ENCODE measurements at places on chromosomes 7 and 10. TPM values are rescaled to one million over a fixed set of nuclear protein-coding genes. Genes with fewer than 3 reads are reported as not detected.
A peak's percentile ranks its signal among the peaks of the same experiment; 100 is the strongest.

- peak; percentile 94 for DNase-seq
Measured at GRCh38 chr10:79299397-79300241, 47.6 kb upstream of the PPIF start.

DNA sequence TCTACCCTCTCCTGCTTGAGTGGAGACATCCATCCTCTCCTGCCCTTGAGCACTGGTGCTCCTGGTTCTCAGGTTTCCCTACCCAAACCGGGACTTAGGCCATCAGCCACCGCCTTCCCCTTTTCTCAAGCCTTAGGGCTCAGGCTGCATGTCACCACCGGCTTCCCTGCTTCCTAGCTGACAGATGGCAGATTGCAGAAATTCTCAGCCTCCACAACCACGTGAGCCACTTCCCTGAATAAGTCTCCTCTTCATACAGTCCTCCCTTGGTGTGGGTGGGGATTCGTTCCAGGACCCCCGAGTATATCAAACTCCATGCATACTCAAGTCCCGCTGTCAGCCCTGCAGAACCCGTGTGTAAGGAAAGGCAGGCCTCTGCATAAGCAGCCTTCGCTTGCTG is 203.5 kb upstream of the ZNF32 start:
- DNase-seq, result peak; percentile 18

GRCh38 chr10:129440247-129440646 is 26.8 kb upstream of the MGMT start:
- no peak for DNase-seq

TMEM178B gene
- 1.6 TPM for total RNA-seq

DNA sequence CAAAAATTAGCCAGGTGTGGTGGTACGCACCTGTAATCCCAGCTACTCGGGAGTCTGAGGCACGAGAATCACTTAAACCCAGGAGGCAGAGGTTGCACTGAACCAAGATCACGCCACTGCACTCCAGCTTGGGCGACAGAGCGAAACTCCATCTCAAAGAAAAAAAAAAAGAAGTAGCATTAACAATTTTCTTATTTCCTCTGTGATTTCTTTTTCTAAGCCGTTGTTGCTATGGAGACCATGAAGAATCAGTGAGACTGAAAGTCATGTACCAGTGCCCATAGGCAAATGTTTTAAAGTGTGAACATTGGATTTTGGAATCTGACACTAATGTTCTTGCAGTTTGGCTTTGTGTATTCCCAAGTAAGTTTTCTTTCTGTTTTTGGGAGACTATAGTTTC is 18.4 kb upstream of the MAP3K8 start:
- no peak for DNase-seq
